ENCODE measurements at places on chromosomes 6 and 20.

- DNase-seq = peak; percentile 46
Observed at GRCh38 chr6:111087871-111088667, 766 bp downstream of the SLC16A10 start.

DNA sequence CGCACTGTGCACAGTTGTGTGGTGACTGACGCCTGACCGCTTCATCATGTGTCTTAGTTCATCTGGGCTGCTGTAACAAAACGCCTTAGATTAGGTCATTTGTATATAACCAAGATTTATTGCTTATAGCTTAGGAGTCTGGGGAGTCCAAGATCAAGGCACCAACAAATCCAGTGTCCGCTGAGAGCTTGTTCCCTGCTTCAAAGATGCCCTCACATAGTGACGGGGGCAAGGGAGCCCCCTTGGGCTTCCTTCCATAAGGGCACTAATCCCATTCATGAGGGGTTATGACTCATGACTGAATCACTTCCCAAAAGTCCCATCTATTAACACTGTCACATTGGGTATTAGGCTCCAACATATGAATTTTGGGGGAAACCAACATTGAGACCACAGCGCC, 34.6 kb downstream of the CYP24A1 start:
- DNase-seq = no peak

GRCh38 chr20:52552181-52552872, 360.7 kb upstream of the ZFP64 start:
- DNase-seq = no peak

- DNase-seq = no peak
Observed at GRCh38 chr6:143194095-143194589, 133.5 kb downstream of the AIG1 start.

GRCh38 chr6:36063318-36064060, 35.9 kb downstream of the MAPK14 start:
- DNase-seq = no peak

DNA sequence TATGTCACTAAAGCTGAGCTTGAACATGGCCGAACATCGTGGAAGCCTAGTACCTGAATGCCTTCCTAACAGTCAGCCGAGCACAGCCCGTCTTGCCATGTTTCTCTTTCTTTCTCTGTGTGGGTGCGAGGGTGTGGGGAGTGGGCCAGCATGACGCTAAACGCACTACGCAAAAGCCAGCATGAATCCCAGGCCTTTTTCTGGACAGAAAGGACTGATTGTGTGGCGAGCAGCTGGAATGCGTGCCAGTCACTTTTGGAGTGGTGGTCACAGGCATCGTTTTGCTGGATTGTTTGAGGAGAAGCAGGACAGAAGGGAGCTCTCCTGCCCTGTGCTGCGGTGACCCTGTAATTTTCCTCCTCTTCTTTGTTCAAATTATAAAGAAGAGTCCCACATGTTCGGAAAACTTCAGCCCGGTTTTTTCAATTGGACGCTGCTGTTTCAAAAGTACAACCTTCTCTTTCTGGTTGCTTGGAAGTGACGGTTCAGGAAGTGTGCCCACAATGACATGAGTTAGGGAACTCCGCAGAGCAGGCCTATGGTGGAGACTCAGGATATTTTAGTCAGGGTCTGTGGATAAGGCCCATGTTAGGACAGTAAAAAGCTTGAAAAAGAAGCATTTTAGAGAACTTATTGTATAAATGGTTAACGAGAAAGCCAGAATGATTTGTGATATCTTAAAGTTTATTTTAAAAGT, 54.3 kb downstream of the PDE7B start:
- DNase-seq = no peak

DNA sequence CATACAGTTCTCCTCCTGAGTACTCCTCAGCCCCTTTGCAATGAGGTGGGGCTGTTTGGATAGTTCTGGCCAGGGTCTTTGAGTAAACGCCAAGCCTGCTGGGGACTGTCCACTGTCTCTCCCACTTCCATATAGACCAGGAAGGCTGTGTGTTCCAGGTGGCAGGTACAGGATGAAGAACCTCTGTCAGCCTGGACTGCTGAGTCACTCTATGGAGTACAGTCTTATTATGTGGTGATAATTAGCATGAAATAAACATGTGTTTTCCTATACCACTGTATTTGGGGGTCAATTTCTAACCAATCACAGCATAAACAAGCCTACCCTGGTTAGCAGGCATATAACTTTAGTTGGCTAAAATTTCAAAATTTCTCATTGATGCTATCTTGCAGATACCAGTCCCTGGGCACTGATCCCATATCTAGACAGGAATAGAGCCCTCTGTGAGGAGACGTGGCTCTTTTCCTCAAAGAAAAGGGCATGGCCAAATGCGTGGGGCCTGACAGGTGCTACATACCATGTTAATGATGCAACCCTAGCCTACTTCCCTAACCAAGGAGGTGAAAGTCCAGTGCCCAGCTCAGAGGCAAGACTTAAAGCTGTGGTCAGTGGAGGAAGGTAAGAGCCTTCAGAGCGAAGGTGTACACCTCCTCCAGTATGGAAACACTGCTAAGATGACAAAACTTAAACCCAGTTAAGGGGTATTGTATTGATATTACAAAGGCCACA, 4.5 kb upstream of the ALDH8A1 start:
- DNase-seq = no peak

GRCh38 chr6:3324262-3324942, 65.7 kb downstream of the PSMG4 start:
- peak; percentile 24 for DNase-seq
